ENCODE measurements at places on chromosomes 1 and 21.

GRCh38 chr1:78070210-78070609 is 24.4 kb downstream of the GIPC2 start:
- DNase-seq = no peak

DNA sequence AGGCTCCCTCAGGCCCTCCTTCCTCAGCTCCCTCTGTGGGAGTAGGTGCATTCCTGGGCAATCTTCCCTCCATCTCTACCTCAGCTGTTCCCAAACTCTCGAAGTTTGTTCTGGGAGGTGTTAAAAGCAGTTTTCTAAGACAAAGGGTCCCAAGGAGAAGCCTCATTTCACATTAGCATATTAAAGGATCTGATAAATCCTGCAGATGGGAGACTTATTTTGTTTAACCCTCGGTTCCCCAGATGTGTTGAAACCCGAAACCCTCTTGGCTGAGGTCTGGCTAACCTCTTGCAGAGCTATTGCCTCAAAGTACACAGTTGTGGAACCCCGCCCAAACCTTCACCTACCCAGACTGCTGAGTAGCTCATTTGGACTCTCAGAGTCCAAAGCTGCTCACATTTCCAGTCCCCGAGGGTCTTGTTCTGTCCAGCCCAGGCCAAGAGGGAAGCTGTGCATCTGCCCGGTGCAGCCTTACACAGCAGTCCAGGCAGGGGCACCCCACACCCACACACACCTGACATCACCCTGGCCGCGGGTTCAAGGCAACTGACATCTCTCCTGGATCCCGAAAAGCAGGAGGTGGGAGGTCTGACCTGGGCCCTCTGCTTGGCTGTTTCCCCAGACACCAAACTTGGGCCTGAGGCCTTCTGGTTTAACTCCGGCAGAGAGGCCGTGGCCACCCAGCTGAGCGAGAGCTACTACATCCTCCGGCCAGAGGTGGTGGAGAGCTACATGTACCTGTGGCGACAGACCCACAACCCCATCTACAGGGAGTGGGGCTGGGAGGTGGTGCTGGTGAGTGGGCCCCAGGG is 19.5 kb upstream of the SELENON start:
- DNase-seq = no peak

GRCh38 chr1:5770981-5771765 is 221.1 kb downstream of the NPHP4 start:
- no peak for DNase-seq

- no peak for DNase-seq
Measured at GRCh38 chr1:3233551-3233950, 164.5 kb downstream of the PRDM16 start.

DNA sequence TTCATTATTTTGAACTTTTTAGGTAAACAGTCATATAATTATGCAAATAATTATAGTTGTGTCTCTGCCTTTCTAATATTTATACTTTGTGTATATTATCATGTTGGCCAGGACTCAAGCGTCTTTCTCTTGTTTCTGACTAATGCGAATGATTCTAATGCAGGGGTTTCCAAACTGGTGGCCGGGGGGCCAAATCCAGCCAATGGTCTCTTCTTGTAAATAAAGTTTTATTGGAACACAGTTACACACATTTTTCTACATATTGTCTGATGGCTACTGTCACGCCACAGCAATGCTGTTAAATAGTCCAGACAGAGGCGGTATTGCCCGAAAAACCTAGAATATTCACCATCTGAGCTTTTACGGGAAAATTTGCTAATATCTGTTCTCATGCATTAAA is 8.9 kb upstream of the POFUT2 start:
- no peak for DNase-seq

DNA sequence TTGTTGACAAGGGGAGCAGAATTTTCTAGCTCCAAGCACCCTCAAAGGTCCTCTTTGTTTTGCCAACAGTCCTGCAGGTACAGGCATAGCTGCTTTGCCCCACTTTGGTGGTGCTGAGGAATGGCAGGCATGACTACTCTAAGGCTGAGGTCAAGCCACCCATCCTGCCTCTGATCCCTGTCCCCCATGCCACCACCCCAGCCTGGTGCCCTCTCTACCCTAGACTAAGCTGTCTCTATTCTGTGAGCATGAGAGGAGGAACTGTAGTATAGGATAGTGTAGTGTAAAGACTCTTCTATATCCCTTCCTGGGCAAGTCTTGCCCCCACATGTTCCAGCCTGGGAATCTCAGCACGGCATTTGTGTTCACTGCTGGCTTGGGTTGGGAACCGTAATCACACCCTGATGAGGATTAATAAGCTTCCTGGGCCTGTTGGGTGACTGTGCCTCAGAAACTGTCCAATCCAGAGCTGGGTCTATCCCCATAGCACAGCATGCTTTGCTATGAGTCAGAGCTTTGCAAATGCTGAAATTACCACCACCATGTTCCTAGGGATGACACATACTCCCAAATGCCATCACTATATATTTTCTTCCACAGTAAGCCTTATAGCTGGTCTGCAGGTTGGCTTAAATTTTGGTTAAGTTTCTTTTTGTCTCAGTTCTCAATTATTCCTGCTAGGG is 105.7 kb upstream of the PPP2R5A start:
- DNase-seq = no peak

DNA sequence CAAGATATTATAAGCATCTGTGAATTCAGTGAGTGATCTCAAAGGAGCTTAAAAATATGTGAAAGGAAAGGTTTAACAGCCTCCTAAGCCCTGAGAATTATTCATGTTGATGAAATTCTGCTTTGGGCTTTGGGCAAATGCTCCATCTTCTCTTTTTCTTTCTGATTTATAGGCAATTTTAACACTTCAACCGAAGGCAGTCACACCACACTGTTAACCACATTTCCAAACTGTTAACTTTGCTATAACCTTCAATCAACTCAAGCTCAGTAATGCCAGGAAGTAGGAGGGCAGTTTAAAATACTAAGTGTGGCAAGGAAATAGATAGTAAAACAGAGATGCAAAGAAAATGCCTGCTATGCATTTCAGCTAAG is 54.4 kb upstream of the NEK7 start:
- DNase-seq = no peak

GRCh38 chr1:197170538-197170937 is 24.1 kb upstream of the ASPM start:
- no peak for DNase-seq

DNA sequence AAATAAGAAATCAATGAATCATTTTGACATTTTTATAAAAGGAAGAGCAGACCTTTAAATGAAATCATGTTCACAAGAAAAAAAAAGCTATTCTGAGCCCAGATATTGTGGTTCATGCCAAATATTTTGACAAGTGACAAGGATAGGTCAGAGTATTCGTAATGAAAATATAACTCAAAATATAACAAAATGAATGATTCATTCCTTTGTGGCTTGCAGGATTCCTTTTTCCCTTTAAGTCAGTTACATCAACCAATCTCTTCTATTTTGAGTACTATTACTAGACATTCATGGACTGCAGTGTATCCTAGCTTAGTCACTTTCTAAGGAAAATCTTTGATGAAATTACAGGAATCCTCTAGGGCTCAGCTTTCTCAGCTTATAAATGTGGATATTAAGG is 188.7 kb downstream of the COL11A1 start:
- DNase-seq = no peak

GRCh38 chr1:16013220-16013907 is 4.5 kb downstream of the HSPB7 start:
- DNase-seq = no peak

GRCh38 chr1:178342745-178343144 is 154.0 kb downstream of the CLEC20A start:
- DNase-seq = no peak

DNA sequence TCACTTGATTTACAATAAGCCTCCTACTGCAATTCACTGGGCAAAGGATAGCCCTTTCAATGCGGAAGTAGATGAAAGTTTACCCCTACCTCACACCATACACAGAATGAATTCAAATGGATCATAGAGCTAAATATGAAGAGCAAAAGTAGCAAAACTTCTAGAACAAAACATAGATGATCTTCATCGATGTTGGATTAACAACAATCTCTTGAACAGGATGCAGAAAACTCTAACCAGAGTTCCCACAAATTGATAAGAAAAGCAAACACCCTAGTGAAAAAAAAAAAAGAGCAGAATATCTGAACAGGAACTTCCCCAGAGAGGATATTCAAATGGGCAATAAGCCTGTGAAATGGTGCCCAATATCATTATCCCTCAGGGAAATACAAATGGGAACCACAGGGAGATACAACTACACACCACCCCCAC is 1.9 kb upstream of the UBASH3A start:
- no peak for DNase-seq

DNA sequence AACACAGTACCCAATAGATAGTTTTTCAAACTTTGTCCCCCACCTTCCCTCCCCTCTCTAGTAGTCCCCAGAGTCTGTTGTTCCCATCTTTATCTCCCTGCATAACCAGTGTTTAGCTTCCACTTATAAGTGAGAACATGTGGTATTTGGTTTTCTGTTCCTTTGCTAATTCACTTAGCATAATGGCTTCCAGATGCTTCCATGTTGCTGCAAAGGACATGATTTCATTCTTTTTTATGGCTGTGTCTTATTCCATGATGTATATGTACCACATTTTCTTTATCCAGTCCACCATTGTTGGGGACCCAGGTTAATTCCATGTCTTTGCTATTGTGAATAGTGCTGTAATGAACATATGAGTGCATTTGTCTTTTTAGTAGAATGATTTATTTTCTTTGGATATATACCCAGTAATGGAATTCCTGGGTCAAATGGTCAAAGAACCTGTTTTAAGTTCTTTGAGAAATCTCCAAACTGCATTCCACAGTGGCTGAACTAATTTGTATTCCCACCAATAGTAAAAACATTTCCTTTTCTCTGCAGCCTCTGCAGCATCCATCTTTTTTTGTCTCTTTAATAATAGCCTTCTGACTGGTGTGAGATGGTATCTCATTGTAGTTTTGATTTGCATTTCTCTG is 126.0 kb downstream of the AK5 start:
- DNase-seq = no peak

DNA sequence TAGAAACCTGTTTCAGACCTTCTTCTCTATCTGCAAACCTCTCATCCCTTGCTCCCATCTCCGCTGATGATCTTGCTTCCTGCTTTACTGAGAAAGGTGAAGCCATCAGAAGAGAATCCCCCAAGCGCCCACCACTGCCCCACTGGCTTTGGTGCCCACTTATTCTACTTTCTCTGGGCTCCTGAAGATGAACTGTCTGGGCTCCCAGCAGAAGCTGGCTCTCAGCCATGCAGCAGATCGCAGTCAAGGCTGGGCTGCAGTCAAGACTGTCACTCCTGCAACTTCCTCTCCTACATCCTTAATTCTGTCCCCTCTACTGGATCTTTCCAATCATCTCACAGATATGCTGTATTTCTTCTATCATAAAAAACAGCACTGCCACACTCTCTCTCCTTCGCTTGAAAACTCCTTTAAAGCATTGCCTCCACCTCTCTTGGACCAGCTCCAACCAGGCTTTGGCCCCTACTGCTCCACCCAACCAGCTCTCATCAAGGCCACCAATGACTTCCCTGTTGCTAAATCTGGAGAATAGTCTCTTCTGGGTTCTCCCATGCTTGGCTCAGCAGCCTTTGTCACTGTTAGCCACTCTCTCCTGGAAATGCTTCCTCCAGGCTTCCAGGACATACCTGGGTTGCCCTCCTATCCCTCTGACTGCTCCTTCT is 25.8 kb downstream of the TRIM62 start:
- no peak for DNase-seq

DNA sequence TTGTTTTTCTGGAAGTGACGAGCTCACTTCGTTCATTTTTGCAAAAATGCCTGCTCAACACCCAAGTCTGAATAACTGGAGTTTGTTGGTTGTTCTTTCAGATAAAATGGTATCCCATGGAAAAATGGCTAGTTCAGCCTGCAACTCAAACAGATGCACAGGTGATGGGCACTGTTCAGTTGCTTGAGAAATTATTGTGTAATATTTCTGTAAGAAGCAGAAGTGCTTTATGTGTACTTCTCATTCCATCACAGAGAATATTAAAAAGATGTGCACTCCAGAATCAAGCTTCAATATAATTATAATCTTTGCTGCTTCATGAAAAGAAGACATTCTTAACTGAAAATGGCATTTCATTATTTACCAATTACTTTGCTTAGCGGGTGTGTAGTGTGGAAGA is 9.1 kb downstream of the SYT2 start:
- no peak for DNase-seq

DNA sequence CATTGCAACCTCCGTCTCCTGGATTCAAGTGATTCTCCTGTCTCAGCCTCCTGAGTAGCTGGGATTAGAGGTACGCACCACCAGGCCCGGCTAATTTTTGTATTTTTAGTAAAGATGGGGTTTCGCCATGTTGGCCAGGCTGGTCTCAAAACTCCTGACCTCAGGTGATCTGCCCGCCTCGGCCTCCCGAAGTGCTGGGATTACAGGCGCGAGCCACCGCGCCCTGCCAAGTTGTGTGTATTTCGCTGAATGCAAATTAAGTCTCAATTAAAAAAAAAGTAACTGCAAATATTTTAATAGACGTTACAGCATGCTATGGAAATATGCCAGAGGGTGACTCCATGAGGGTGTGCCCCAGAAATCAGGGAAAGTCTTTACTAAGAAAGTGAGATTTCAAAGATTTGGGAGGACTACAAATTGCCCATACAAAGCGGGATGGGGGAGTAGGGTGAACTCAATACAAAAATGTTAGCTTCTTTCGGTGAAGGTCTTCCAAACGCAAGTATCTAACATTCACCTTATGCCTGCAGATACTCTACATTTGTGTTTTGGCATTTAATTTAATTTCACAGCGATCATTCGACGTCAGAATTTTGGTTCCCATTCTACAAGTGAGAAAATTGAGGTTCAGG is 85.6 kb downstream of the NKAIN1 start:
- no peak for DNase-seq

Data from stimulated activated CD8-positive, alpha-beta memory T cell treated with anti-CD3 and anti-CD28 coated beads, Interleukin-4, amount 100 ng/mL, for 1 hour (primary cell).